ENCODE measurements at places on chromosomes 4 and X. TPM values are rescaled to one million over a fixed set of nuclear protein-coding genes. Genes with fewer than 3 reads are reported as not detected.

The UGT2A1 gene
- not detected for total RNA-seq

The PAGE5 gene
- 18.9 TPM for total RNA-seq

The TIMM17B gene
- total RNA-seq = 39.7 TPM

The DMP1 gene
- not detected for total RNA-seq
